ENCODE measurements at places on chromosomes 13 and 19.

GRCh38 chr13:103730407-103730806, 664.2 kb upstream of the SLC10A2 start:
- DNase-seq = no peak

DNA sequence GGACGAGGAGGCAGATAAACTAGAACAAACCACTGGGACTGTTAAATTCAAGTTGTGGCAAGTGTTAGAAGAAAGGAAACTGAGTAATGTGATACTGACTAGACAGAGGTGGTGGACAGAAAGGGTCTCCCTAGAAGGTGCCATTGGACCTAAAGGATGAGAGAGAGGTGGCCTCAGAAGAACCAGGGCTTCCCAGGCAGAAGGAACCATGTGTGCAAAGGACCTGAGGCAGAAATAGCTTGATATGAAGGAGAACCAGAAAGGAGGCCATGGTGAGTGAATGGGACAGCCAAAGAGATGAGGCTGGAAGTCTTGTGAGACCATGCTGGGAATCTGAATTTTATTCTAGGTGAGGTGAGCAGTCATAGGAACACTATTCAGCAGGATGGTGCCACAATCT, 2.8 kb upstream of the SYDE1 start:
- DNase-seq = no peak

DNA sequence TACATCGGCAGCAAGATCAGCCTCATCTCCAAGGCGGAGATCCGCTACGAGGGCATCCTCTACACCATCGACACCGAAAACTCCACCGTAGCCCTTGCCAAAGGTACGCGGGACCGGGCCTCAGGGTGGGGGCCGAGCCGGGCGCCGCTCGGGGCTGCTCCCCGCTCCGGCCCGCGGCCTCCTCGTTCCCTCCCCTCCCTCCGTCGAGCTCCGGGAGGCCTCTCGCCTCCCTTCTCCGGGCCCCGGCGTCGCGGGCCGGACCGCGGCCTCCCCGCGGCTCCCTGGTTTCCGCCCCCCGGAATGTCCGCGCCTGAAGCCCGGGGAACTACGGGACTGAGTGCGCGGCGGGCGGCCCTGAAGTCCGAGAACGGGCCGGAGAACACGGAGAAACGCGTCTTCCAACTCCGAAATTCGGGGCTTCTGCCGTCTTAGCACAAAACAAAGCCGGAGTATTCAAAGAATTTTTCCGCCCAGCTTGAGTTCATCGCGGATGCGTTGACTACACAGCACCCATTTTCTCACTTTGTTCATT, 423 bp downstream of the LSM14A start:
- no peak for DNase-seq

GRCh38 chr19:47499371-47499770, 15.4 kb upstream of the KPTN start:
- DNase-seq = no peak

- DNase-seq = no peak
Measured at GRCh38 chr13:103238441-103238840, 172.2 kb upstream of the SLC10A2 start.

GRCh38 chr19:2210987-2211740, 25.0 kb downstream of the PLEKHJ1 start:
- DNase-seq = no peak

DNA sequence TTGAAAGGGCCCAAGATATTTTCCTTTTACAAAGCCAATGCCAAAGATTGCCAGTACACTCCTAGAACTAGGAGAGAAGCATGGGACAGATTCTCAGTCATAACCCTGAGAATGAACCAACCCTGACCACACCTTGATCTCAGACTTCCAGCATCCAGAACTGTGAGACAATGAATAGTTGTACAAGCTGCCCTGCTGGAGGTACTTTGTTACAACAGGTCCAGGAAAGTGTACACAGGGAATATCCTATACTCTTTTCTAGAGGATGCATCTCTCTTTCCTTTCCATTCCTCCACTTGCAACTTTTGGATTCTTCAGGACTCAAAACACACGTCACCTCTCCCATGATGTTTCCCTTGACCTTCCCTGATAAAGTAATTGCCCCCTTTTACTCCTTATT, 325.7 kb downstream of the RFC3 start:
- no peak for DNase-seq

DNA sequence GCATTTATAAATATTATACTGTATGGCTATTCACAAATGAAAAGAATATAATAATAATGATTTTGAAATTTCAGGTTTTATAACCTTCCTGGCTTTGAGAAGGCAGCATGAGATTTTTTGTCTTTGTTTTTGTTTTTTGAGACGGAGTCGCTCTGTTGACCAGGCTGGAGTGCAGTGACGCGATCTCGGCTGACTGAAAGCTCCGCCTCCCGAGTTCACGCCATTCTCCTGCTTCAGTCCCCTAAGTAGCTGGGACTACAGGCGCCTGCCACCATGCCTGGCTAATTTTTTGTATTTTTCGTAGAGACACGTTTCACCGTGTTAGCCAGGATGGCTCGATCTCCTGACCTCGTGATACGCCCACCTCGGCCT, 64.1 kb downstream of the ZNF429 start:
- DNase-seq = peak; percentile 72

- no peak for DNase-seq
Measured at GRCh38 chr19:10271543-10272086, 695 bp downstream of the ICAM1 start.

DNA sequence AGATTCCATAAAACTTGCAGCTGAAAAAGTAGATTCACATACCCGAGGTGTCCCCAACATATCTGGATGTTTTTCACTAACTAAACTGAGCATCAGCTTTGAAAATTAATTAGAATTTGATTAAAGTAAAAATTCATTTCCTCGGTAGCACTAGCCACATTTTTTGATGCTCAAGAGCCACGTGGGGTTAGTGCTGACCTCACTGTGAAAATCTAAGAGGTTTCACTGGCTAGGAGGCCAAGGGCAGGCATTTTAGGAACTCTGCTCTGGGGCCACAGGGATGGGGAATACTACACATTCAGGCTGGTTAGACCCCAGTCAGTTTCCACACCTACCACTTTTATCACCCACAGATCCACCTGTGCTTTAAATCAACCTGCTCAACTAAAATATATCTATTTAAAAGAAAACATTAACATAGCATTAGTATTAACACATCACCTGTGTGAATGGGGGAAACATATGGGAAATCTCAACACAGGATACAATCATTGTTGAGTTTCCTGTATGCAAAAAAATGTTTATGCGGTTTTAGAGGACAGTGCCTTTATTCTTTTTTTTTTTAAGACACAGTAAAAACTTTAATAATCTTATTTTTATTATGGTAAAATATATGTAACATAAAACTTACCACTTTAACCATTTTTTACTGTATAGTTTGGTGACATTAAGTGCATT, 45.5 kb downstream of the BRD4 start:
- no peak for DNase-seq

DNA sequence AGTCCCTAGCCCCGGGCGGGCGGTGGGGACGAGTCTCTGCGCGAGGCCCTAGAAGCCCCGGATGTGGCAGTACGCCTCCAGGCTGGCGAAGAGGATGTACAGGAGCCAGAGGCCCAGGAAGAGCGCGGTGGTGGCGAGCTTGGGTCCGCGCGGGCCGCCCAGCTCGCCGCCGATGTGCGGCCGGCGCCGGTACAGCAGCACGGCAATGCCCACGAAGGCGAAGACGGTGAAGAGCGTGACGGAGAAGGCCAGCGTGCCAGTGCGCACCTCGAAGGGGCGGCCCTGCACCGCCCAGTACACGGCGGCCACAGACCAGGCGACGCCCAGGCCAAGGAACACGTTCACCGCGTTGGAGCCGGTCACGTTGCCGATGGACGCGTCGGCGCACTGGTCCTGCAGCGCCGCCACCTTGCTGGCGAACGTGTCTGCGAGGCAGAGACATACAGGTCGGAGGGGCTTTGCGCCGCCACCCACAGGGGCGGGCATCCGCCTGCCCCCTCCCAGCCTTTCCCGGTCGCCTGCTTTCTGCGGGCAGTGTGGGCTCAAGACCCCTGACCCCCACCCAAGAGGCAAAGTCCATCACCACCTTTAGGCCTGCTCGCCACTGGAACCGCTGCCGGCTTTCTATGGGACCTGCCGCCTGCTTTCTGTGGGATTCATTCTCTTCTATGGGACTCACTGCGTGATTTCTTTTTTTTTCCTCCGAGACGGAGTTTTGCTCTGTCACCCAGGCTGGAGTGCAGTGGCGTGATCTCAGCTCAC, 10.9 kb upstream of the MEIS3 start:
- peak; percentile 37 for DNase-seq

GRCh38 chr19:41895745-41896580, 13.0 kb downstream of the ARHGEF1 start:
- DNase-seq = no peak

GRCh38 chr19:6185093-6185834, 49.8 kb downstream of the ACSBG2 start:
- DNase-seq = no peak

- DNase-seq = peak; percentile 50
Measured at GRCh38 chr13:46831588-46832194, 34.7 kb upstream of the ESD start.

DNA sequence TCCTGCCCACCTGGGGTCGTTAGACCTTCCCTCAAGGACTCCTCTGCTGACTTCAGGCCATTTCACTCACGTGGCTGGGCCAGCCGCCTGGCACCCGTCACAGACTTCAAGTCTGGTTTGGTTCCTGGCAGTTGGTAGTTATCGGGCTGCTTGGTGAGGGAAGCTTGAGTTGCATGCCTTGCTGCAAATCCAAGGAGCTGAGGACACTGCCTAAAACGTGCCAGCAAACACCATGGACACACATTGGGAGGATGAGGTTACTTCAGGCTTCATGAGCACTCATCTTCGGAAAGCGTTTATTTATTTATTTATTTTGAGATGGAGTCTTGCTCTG, 2.6 kb downstream of the GPI start:
- DNase-seq = no peak

GRCh38 chr19:28727480-28728159, 485.3 kb downstream of the UQCRFS1 start:
- DNase-seq = no peak

- DNase-seq = no peak
Measured at GRCh38 chr13:90800082-90800746, 547.3 kb upstream of the MIR17HG start.

GRCh38 chr19:18660051-18660910, 23.2 kb upstream of the CRTC1 start:
- DNase-seq = no peak

- peak; percentile 16 for DNase-seq
Measured at GRCh38 chr13:95176611-95177259, 124.5 kb downstream of the ABCC4 start.

GRCh38 chr13:94182185-94182761, 297.2 kb downstream of the DCT start:
- no peak for DNase-seq

GRCh38 chr13:76696370-76696769, 189.8 kb downstream of the KCTD12 start:
- no peak for DNase-seq

DNA sequence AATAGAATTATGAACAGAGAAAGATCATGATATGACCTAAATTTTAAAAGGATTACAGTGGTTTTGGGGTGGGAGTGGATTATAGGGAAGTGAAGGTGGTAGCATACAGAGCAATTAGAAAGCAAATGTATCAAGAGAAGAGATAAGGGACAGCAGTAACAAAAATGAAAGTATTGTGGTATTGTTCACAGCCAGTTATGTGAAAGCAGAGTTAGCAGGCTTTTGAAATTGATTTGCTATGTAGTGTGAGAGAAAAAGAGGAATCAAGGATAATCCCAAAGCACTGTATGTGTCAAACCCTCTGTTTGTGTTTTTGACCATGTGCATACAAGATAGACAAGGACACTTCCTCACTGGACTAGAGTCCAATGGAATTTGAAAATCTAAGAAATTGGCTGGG, 1721.4 kb downstream of the PCDH9 start:
- no peak for DNase-seq

DNA sequence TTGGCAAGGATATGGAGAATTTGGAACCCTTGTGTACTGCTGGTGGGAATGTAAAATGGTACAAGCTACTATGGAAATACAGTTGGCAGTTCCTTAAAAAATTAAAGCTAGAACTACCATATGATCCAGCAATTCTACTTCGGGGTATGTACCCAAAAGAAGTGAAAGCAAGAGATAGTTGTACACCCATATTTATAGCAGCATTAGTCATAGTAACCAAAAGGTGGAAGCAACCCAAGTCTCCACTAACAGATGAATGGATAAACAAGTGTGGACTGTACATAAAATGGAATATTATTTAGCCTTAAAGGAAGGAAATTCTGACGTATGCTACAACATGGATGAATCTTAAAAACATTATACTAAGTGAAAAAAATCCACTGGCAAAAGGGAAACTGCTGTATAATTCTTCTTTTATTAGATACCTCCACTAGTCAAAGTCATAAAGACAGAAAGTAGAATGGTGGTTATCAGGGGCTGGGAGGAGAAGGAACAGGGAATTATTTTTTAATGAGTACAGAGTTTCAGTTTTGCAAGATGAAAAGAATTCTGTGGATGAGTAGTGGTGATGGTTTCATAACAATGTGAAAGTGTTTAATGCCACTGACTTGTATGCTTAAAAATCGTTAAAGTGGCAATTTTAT, 141.6 kb downstream of the RXFP2 start:
- no peak for DNase-seq

- no peak for DNase-seq
Measured at GRCh38 chr13:113845055-113845454, 18.8 kb downstream of the GAS6 start.

DNA sequence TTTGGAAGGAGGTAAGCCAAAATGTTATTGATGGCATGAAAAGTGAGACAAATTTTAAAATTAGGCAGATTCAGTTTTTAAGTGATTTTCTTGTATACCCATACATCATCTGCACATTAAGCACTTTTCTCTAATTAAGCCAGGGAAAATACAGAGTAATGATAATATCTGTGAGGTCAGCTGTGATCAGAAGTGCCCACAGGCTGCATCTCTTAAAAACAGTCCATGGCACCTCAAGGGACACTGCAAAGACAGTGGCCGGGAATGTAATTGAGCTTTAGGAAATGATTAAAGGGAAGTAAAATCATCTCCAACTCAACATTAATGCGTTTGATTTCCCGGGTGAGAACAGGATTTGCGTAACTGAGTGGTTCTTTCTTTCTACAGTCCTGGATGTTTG, 2.0 kb downstream of the COL4A1 start:
- no peak for DNase-seq

DNA sequence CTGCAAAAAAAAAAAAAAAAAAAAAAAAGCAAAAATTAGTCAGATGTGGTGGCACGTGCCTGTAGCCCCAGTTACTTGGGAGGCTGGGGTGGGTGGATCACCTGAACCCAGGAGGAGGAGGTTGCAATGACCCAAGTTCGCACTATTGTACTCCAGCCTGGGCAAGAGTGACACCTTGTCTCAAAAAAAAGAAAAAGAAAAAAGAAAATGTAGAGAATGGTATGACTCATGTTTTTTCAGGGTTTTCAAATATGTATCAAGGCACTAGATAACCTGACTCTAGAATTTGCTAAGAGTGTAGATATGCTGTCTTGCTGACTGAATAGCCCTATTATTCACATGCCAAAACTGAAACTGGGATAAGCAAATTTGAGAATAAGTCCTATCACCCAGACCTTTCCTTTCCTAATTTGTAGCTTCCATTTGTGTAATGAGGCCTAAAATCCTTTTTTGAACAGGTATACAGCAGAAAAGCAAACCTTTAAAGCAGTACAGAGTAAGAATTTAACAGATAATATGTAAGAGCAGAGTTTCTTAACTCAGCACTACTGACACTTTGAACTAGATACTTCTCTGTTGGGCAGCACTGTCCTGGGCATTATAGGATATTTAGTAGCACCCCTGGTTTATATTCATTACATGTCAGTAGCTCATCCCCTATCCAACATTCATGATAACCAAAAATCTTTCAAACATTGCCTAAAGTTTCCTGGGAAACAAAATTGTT, 108.6 kb downstream of the ELF1 start:
- DNase-seq = no peak
